ENCODE measurements at places on chromosomes 12 and 14.

GRCh38 chr14:56137453-56137807, 19.2 kb downstream of the PELI2 start:
- no peak overlapping the region for H3K27ac ChIP-seq
- no peak overlapping the region for H3K4me3 ChIP-seq
- no peaks in the 10 kb centered on the region for H3K36me3 ChIP-seq
- no peak for DNase-seq
- no peaks in the 10 kb centered on the region for H3K4me1 ChIP-seq

GRCh38 chr12:95700316-95700785, 90.2 kb downstream of the NTN4 start:
- no peaks in the 10 kb centered on the region for H3K4me1 ChIP-seq
- H3K27me3 ChIP-seq = no peaks in the 10 kb centered on the region
- H3K4me3 ChIP-seq = no peak overlapping the region

- H3K27ac ChIP-seq = no peak overlapping the region
- H3K4me1 ChIP-seq = no peaks in the 10 kb centered on the region
- DNase-seq = no peak
- no peak overlapping the region for H3K4me3 ChIP-seq
- no peaks in the 10 kb centered on the region for H3K27me3 ChIP-seq
- H3K36me3 ChIP-seq = peaks cover 11% of the 10 kb centered on the region
Measured at GRCh38 chr12:123621101-123621500, 12.4 kb downstream of the EIF2B1 start.

- H3K4me3 ChIP-seq = no peak overlapping the region
- H3K4me1 ChIP-seq = peaks cover 6% of the 10 kb centered on the region
- no peaks in the 10 kb centered on the region for H3K27me3 ChIP-seq
- no peak overlapping the region for H3K27ac ChIP-seq
- DNase-seq = no peak
Measured at GRCh38 chr12:71848212-71848611, 8.7 kb downstream of the TBC1D15 start.

- H3K27ac ChIP-seq = no peak overlapping the region
- H3K4me1 ChIP-seq = no peaks in the 10 kb centered on the region
- no peak overlapping the region for H3K4me3 ChIP-seq
Measured at GRCh38 chr12:76206677-76207072, 122.2 kb upstream of the NAP1L1 start.

GRCh38 chr14:44316647-44317440, 190.2 kb downstream of the FSCB start:
- no peak overlapping the region for H3K27ac ChIP-seq
- H3K27me3 ChIP-seq = no peaks in the 10 kb centered on the region
- DNase-seq = no peak
- H3K4me1 ChIP-seq = no peaks in the 10 kb centered on the region
- no peaks in the 10 kb centered on the region for H3K36me3 ChIP-seq

DNA sequence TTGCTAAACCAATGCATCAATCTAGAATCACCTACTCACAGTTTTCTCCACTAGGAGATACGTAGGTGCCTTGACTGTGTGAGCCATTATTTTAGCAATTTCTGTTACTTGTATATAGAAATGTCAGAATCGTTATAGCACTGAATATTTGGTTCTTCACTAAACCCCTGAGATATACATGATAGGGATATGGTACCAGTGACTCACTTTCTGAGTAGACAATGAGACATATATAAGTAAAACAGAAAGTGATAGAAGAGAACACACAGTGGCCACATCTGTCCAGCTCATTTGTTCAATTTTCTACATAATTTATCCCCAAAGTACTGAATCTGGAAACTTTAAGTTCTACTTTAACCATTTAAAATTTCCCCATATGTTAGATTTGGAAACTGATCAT, 1505.5 kb upstream of the TMEM132C start:
- no peak overlapping the region for H3K27ac ChIP-seq
- no peaks in the 10 kb centered on the region for H3K36me3 ChIP-seq
- DNase-seq = no peak
- H3K4me3 ChIP-seq = no peak overlapping the region

DNA sequence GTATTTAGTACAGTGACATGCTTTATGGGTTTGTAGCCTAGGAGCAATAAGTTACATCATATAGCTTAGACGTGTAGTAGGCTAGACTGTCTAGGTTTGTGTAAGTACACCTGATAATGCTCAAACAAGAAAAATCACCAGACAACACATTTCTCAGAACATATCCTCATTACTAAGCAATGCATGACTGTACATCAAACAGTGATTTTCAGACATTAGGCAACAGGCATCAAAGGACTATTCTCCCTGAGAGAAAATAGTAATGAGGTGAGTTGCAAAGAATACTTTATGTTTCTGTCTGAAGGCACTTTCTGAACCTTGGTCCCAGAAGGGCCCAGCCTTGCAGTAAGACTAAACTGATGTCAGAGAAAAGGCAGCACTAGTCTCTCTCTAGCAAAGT, 48.4 kb upstream of the SYT10 start:
- H3K27ac ChIP-seq = no peak overlapping the region
- no peak for DNase-seq
- no peak overlapping the region for H3K4me3 ChIP-seq
- no peaks in the 10 kb centered on the region for H3K36me3 ChIP-seq
- no peaks in the 10 kb centered on the region for H3K4me1 ChIP-seq
